ENCODE measurements at places on chromosomes 2 and 18.

- peak; percentile 56 for DNase-seq
Measured at GRCh38 chr2:36650031-36650829, 46.3 kb upstream of the VIT start.

DNA sequence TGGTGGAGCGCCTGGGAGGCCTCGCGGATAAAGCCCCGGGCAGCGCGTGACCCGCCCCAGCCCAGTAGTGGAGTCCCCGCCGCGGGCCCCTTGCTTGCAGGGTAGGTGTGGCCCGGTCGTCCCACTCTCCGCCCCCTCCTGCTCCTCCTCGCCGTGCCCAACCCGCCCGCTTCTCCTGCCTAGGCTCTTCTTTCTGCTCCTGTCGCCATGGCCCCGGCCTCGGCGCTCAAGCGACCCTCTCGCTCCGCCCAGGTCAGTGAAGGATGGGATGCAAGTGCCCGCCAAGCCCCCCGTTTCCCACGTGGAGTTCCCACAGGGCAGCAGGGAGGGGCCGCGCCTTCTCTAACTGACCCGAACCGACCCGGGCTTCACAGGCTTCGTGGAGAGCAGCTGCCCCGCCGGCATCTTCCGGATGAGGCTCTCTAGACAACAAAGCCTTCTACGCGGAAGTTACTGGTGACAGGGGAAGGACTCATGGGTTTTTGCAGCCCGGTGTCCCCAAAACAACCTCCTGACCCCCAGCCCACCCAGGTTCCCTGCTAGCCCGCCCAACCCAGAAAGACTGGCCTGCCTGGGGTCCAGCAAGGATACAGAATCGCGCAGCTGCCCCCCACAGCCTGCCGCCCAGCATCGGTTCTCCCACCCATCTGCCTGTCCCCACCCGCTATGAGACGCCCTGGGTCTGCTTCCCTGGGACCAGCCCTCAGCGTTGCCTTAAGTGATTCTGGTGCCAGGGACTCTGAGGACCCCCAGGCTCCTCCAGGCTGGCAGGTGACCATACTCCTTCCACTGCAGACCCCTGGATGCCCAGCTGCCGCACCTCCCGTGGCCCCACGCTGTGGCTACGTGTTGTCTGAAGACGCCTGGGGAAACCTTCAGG, 32.8 kb downstream of the TTC32 start:
- peak; percentile 75 for DNase-seq

GRCh38 chr18:73214970-73215369, 347.2 kb upstream of the NETO1 start:
- no peak for DNase-seq

DNA sequence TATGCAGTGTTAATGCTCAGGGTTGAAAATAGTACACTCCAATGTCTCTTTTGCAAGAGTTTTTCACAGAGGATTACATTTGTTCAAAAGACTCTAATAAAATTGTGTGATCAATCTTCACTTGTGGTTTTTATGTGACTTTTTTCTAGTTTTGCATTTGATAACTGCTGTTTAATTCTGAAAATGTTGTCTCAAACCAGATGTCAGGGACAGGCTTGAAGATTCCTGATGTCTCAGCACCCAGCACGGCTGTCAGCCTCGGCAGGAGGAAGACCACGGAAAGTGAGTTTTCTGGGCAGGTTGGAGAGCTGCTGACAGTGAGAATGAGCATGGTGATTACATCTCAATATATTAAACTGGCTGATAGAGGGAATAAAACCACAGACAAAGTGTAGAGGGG, 9.1 kb downstream of the SOX11 start:
- DNase-seq = no peak

DNA sequence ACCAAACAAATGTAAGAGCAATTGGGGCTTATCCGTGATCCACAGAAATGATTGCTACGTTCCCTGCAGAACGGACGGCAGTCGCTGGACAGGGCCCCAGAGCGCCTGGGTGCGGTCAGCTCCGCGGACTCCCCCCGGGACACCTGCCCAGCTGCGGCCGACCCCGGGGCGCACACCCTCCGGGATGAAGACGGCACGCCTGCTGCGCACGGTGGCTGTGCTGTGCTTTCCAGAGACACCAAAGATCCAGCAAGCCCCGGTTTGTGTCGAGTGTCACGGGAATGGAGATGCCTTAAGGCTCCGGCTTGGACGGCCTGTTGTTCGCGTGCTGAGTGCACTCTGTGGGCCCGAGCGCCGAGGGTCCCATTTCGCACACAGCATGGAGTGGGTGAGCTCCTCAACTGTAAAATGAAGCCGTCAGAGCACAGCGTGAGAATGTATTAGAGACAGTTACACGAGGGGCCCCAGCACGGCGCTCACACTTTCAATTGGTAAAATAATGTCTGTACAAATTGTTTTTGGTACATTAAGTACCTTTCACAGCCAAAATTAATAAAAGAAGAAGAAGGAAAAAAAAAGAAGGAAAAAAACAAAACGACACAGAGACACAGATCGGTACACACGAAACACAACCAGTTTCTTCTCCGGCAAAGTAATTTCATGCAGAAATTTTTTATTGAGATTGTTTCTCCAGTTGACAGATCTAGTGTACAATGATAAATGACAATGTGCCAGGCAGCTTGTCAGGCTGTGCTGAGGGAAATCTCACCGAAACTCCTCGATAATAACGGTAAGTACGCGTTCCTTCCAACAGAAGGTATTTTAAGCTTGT, 615.8 kb upstream of the SALL3 start:
- DNase-seq = no peak

- no peak for DNase-seq
Measured at GRCh38 chr2:198490748-198491147, 686.4 kb downstream of the PLCL1 start.

- no peak for DNase-seq
Measured at GRCh38 chr18:40011201-40011600, 1943.8 kb upstream of the PIK3C3 start.

- no peak for DNase-seq
Measured at GRCh38 chr2:30915486-30915885, 108.2 kb upstream of the CAPN13 start.

DNA sequence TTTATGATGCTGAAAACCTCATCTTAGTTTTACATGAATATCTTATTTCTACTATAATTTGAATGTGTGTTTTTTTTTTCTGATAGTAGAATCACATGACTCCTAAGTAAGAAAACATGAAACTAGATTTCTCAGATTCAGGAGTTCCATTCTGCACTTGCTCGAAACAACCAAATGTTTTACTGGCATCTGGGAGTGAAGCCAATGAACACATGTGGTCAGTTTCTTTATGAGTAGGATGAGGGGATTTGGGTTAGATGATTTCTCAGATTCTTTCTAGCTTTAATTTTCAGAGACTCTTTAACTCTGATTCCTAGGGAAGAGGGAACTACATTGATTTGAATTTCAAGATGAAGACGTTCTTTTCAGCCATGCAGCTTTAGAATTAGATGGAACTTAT, 225.0 kb upstream of the NT5C1B start:
- DNase-seq = no peak

- no peak for DNase-seq
Measured at GRCh38 chr2:190136825-190137224, 74.3 kb upstream of the MSTN start.

GRCh38 chr2:240396623-240397541, 38.6 kb upstream of the GPC1 start:
- no peak for DNase-seq

GRCh38 chr18:36692921-36693332, 135.9 kb downstream of the TPGS2 start:
- DNase-seq = no peak

DNA sequence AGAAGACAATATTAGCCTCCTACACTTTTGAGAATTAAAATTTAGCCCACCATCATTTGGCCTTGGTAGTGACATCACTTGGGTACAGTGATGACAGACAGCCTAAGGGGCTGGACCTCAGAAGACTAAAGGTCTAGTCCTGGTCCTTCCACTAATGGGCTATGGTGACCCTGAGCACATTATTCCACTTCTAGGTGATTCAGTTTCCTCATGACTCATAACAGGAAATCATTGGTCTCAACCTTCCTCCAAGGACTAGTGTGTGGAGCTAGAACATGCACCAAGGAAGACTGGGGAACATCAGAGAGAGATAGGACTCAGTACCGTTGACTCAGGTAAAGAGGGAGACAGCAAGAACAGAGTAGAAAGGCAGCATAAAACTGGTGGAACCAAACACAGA, 64.0 kb downstream of the TFCP2L1 start:
- no peak for DNase-seq

GRCh38 chr2:226873051-226873620, 37.3 kb downstream of the RHBDD1 start:
- DNase-seq = no peak

DNA sequence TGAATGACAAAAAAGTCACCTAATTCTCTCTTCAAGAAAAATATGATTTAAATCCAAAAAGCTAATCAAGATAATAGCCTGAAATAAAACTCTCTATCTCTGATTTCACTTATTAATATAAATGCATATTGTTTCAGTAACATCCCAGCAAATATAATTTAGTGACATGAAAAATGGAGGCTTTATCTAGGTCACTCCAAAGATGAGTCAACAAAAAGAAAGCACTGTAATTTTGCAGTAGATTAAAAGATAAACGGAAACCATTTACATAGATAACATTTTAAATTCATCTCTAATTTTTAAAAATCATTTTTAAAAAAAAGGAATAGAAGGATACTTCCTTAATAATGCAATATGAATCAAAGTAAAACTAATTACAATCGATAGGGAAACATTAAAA, 76.9 kb downstream of the INPP5D start:
- DNase-seq = no peak

GRCh38 chr18:2104620-2105462, 466.5 kb downstream of the METTL4 start:
- DNase-seq = peak; percentile 34

GRCh38 chr2:40315683-40316082, 136.2 kb downstream of the SLC8A1 start:
- no peak for DNase-seq

DNA sequence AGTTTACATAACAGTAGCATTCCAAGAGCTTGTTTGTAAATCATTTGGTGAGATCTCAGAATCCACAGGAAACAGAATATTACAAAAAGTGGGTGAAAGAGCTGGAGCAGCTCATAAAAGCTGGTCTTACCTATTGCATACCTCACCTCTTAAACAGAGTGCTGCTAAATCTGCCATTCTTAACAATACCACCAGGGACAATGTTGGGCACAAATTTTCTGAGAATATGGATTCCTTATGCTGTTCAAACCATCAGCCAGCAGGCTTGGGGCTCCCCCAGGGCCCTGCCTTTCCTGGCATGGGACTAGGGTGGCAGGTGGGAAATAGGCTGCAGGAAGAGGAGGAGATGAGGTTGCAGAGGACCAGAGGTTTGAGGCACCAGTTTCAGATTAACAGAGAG, 55.6 kb downstream of the TGFA start:
- no peak for DNase-seq

- no peak for DNase-seq
Measured at GRCh38 chr2:29295845-29296244, 180.6 kb downstream of the CLIP4 start.

- DNase-seq = no peak
Measured at GRCh38 chr2:162065767-162066166, 8.2 kb downstream of the DPP4 start.

DNA sequence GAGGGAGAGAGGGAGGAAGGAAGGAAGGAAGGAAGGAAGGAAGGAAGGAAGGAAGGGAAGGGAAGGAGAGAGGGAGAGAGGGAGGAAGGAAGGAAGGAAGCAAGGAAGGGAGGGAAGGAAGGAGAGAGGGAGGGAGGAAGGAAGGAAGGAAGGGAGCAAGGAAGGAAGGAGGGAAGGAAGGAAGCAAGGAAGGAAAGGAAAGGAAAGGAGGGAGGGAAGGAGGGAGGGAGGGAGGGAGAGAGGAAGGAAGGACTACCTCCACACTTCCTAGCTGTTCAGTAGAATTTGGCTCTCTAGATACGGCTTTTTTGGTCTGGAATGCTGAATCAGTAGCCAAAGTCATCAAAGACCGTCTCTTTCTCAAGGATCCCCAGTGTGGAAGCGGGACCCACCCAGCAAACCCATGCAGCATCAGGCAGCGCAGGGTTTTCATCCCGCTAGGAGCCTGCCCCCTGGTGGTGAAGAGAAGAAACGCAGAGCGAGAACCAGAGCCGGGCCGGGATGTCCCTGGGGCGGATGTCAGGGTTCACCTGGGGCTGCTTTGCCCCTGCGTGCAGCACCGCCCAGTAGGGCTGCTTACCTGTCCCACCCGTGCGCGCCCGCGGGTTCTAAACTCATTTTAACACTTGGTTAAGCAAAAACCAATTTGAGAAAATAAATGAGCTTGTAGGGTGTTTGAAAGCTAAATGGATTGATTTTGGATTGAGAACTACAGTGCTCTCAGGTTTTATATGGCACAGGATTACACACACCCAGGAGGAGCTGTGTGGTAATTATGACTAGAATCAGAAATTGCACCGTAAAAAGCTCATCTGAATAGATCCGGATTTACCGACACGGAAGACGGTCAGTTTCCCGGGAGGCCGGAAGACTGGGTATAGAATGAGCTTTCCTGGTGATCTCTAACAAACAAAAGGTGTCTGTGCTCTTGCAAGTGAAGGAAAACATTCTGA, 48.1 kb upstream of the ARL4C start:
- DNase-seq = peak; percentile 78

GRCh38 chr2:158473719-158474392, 17.1 kb downstream of the PKP4 start:
- no peak for DNase-seq

DNA sequence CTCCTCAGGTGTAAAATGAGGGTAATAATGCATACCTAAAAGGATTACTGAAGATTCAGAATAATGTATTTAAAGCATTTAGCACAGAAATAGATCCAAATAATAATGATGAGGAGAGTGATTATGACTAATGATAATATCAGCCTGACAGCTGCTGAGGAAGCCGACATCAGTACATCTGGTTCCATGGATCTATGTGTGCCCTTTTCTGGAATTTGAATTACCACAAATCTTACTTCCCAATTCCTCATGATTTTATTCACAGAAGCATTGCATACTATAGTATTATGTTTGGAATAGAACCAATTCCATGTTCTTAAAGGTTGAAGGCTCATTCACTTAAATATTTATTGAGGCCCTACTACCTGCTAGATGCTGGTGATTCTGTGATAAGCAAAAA, 248.9 kb upstream of the THUMPD2 start:
- no peak for DNase-seq

DNA sequence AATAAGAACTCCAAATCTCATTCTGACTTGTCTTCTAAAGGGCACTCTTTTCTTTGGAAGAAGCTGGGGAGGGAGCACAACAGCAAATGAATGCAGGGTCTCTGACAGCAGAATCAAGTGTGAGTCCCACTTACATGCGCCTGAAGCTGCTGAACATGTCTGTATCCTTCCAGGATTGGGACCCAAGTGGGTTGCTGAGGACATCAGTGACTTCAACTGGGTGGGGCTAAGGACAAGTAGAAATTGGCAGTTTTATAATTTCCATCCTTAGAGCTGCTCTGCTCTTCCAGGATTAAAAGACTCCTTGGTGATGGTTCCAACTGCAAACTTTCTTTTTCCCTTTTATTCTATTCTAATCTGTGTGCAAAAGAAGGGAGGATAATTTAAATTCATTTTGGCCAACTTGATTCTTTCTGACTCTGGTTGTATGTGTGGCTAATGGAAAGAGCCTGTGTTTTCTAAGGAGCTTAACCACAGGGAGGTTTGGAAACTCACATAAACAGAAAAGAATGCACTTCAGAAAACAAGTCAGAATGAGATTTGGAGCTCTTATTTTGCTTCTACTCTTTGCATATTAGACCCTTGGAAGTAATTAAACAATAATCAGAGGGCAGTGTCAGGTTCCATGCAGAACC, 20.6 kb downstream of the ANTXR1 start:
- no peak for DNase-seq
